Stimulated activated CD4-positive, alpha-beta T cell treated with anti-CD3 and anti-CD28 coated beads, TNF-alpha, amount 100 ng/mL, for 1 hour (primary cell): ENCODE measurements at places on chromosomes 3 and 15.

GRCh38 chr3:83823095-83823494 is 1135.7 kb upstream of the CADM2 start:
- no peak for DNase-seq

GRCh38 chr3:197750858-197751737 is 1.4 kb downstream of the FYTTD1 start:
- DNase-seq, result peak; percentile 9

- DNase-seq, result no peak
Measured at GRCh38 chr3:194330579-194330978, 20.5 kb downstream of the CPN2 start.

GRCh38 chr15:88586401-88587162 is 34.6 kb upstream of the AEN start:
- no peak for DNase-seq

- no peak for DNase-seq
Measured at GRCh38 chr3:122502941-122503340, 11.8 kb downstream of the KPNA1 start.

GRCh38 chr15:35289024-35289617 is 204.0 kb upstream of the NANOGP8 start:
- no peak for DNase-seq

- DNase-seq, result peak; percentile 36
Measured at GRCh38 chr3:32297366-32297765, 58.9 kb downstream of the CMTM8 start.

DNA sequence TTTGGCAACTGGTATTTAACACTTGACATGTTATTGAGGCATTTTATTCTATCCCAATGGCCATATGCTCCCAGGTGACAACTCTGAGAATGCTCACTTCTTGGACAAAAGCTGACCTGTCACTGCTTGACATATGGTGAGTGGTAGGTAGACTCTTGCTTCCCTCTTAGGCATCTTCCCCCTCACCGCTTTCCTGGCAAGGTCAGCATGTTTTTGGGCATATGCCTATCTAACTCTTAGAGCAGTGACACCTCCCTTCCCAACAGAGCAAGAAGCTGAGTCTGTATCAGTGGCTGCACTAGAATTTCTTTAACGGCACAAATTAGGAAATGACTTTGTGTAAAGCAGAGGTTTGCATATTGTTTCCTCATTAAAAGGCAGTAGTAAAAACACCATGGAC is 300.7 kb downstream of the OXSM start:
- no peak for DNase-seq

DNA sequence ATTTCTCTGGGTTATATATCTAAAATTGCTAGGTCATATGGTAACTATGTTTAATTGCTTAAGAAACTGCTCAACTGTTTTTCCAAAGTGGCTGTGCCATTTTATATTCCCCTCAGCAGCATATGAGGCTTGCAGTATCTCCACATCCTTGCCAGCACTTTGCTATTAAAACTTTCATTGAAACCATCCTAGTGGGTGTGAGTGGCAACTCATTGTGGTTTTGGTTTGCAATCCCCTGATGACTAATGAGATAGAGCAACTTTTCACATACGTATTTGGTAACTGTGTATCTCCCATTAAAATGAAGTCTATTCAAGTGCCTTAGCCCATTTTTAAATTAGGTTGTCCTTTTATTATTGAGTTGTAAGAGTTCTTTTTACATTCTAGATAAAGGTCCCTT is 17.3 kb downstream of the KPNA1 start:
- DNase-seq, result peak; percentile 1

DNA sequence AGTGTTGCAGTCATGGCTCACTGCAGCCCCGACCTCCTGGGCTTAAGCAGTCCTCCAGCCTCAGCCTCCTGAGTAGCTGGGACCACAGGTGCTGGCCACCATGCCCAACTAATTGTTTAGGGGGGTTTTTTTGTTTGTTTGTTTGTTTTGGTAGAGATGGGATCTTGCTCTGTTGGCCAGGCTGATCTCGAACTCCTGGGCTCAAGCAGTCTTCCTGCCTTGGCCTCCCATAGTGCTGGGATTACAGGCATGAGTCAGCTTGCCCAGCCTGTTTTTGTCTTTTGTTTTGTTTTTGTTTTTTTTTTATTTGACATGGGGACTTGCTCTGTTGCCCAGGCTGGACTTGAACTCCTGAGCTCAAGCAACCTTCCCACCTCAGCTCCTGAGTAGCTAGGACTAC is 17.4 kb downstream of the NDUFB5 start:
- no peak for DNase-seq

DNA sequence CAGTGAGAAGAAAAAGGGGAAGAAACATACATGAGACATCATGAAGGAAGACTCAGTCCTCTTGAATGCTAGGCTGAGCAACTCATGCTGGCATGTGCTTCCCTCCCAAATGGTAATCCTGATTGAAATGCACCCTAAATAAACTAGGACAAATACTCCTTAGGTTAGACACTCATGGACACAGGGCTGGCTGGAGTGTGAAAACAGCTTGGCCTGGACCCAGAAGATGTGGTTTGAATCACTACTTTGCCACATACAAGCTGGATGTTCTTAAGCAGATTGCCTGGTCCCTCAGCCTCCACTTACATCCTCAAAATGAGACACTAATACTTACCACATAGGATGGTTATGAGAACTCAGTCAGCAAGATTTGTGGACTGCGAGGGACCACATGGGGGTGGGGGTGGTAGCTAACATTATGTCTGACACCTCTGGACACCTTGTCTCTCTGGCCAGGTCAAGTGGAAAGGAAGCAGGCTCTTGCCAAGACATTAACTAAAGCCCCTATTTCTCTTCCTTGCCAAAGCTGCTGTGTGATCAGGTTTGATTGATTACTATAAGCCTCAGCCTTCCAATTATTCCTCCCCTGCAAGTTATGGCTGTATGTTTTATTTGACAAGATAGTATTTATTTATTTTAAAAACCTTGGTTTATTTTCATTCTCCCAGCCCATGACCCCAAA is 138.9 kb upstream of the SLC7A14 start:
- no peak for DNase-seq

DNA sequence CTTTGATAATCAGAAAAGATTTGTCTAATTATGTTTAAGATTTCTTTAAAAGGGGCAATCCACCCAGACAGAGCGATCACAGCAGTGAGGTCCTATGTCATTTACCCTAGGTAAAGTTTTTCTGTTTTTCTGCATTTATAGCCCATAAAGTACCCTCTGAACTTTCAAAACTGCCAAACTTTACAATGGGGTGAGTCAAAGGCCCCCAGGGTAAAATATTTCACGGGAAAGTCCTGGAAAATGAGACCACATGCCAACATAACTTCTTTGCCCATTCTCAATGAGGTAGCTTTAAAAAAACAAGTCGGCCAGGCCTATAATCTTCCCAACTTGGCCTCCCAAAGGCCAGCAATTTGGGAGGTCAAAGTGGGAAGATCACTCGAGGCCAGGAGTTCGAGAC is 53.0 kb downstream of the SUCLG2 start:
- DNase-seq, result no peak
